ENCODE measurements at places on chromosomes 11 and 22.

- DNase-seq, result no peak
Measured at GRCh38 chr11:81286550-81286949, 1447.1 kb downstream of the FAM181B start.

GRCh38 chr11:32290783-32291182, 144.6 kb downstream of the WT1 start:
- no peak for DNase-seq

DNA sequence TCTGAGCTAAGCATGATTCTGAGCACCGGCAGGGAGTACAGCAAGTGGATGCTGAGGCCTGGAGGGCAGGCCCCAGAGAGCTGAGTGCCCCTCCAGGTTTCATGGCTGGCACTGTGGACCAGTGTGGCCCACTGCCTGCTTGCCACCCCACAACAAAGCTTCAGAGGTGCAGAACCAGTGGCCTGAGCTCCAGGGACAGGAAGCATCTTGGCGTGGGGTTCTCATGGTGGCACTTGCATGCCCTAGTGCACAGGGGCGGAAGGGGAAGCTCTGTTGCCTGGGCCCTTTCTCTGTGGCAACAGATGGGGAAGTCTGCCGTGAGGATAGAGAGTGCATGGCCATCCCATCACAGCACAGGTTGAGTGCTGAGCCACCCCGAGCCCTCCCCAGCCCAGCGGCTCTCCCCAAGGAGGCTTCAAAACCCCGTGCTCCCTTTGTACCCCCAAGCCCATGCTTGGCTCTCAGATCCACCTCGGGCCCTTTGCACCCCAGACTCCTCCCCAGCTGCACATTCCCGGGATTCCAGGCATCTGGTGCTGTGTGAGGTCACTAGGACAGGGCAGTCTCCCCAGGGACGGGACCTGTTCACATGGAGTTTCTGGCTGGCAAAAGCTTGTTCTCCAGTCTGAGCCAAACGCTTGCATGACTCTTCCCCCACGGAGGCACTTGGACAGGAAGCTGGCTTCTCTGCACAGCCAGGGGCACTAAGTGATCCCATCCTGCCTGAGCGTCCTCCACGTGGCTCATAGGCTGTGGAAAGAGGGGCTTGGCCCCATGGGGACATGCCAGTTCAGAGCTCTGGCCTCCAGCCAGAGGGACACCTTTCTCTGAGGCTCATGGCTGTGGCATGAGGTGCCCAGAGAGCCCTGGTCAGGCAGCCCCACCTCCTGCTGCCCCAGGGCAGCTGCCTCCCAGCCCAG, 4.2 kb downstream of the SLC25A1 start:
- DNase-seq, result no peak

GRCh38 chr11:2673871-2674471, 25.8 kb downstream of the KCNQ1OT1 start:
- no peak for DNase-seq

DNA sequence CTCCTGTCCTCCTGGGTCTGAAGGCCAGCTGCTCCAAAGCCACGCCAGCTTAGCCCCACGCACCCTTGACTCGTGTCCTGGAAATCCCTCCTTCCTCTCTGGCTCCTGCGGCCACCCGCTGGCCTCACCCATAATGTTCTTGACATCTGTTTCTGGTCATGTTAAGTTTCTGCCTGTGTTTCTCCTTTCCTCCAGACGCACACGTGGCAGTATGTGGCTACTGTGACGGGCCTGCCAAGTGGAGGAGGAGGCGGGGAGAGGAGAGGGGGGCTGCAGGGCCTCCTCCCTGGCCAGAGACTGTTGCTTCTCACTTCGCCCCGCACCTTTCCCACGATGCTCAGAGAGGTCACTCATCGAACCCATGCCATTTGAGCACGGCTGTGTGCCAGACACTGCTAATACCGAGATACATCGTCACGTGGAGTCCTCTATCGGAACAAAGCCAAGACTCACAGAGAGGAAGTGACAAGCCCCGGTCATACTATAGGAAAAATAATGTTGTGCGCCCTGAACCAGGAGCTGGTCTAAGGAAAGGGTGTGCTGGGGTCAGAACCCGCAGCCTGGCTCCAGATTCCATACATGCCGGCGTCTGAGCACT, 11.5 kb downstream of the C1QTNF6 start:
- DNase-seq, result no peak

DNA sequence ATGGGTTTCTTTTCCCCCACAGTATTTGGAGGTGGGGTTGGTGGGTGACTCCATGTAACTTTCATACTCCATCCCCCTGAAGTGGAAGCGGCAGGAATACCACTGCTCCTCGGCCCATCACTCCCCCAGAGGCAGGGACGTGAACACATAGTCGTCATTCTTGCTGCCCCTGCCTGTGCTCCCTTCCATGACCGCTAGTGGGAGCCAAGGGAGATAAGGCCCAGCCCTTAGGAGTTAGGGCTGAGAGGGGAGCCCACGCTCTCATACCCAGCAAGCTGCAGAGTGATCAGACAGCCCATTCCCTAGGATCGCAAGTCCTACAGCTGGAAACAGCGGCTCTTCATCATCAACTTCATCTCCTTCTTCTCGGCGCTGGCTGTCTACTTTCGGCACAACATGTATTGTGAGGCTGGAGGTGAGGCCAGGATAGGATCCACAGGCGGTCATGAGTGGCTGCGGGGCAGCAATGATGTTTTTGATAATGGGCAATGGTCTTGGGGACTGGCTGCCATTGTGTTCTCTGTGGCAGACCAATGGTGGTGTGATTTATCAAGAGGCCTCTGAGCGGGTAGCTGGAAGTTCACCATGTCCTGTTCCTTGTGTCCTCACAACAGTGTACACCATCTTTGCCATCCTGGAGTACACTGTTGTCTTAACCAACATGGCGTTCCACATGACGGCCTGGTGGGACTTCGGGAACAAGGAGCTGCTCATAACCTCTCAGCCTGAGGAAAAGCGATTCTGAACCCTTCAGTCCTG, 15.9 kb downstream of the RHOG start:
- DNase-seq, result no peak
